ENCODE measurements at places on chromosomes 16 and 17.

DNA sequence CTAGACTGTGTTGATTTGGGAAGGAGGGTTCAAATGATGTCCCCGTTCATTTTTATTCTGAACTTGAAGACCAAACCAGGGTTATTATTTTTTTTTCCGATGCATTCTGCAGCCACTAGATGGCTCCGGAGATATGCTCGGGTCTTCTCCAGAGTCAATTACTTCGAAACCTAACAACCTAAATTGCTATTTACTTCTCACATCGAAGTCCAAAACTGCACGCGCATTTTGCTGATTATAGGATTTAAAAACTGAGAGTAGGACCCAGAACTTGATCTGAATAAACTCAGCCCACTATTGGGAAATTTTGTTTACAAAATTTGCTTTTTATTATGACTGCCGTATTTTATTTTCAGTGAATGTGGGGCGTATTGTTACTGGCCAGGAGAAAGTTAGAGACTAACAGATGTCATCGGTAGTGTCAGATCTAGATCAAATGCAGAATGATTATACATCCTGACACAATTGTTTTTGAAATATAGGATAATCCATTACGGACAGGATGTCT lies 263.8 kb downstream of the HS3ST3A1 start:
- H3K27me3 ChIP-seq = no peaks in the 10 kb centered on the region
- H3K4me1 ChIP-seq = no peaks in the 10 kb centered on the region
- no peak overlapping the region for H3K4me3 ChIP-seq
- H3K27ac ChIP-seq = no peak overlapping the region
- DNase-seq = no peak

GRCh38 chr17:41773190-41773588 lies 13.3 kb downstream of the JUP start:
- H3K4me1 ChIP-seq = peaks cover 24% of the 10 kb centered on the region
- DNase-seq = no peak
- H3K27me3 ChIP-seq = no peaks in the 10 kb centered on the region
- H3K36me3 ChIP-seq = peaks cover 18% of the 10 kb centered on the region
- H3K4me3 ChIP-seq = no peak overlapping the region

DNA sequence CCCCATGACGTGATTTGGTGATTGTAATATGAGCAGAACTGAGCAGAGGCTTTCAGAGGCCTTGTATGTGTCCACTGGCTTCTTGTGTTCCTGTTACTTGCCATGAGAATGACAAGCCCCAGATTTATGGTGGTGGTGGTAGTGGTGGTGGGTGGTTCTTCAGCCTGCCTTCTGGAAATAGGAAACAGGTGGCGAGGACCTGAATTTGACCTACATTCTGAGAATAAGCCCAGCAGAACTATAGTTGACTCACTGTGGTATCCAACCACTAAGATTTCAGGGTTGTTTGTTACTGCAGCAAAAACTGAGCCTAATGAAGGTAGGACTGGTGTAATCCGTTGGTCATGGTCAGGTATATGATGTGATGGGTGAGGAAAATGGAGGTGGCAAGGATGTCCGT lies 93.0 kb downstream of the SHISA9 start:
- H3K4me3 ChIP-seq = no peak overlapping the region
- peaks cover 3% of the 10 kb centered on the region for H3K36me3 ChIP-seq
- no peaks in the 10 kb centered on the region for H3K27me3 ChIP-seq
- peaks cover 1% of the 10 kb centered on the region for H3K4me1 ChIP-seq
- no peak for DNase-seq
- H3K27ac ChIP-seq = no peak overlapping the region

GRCh38 chr17:35028531-35029262 lies 34.8 kb downstream of the RFFL start:
- H3K36me3 ChIP-seq = no peaks in the 10 kb centered on the region
- no peak for DNase-seq
- no peaks in the 10 kb centered on the region for H3K27me3 ChIP-seq
- no peak overlapping the region for H3K4me3 ChIP-seq
- no peaks in the 10 kb centered on the region for H3K4me1 ChIP-seq

GRCh38 chr17:61285526-61286320 lies 113.9 kb upstream of the TBX2 start:
- H3K4me3 ChIP-seq = no peak overlapping the region
- H3K27ac ChIP-seq = no peak overlapping the region

- H3K4me1 ChIP-seq = no peaks in the 10 kb centered on the region
- no peak overlapping the region for H3K4me3 ChIP-seq
- no peaks in the 10 kb centered on the region for H3K36me3 ChIP-seq
Measured at GRCh38 chr17:36135465-36135864, 31.8 kb downstream of the CCL4 start.

GRCh38 chr16:13959626-13960025 lies 39.7 kb downstream of the ERCC4 start:
- H3K36me3 ChIP-seq = no peaks in the 10 kb centered on the region
- H3K27ac ChIP-seq = no peak overlapping the region
- H3K27me3 ChIP-seq = no peaks in the 10 kb centered on the region
- H3K4me3 ChIP-seq = no peak overlapping the region
- DNase-seq = no peak
- H3K4me1 ChIP-seq = peaks cover 4% of the 10 kb centered on the region

- H3K27me3 ChIP-seq = peaks cover 35% of the 10 kb centered on the region
- no peak for DNase-seq
Measured at GRCh38 chr17:44559634-44560554, 2.6 kb downstream of the FZD2 start.

DNA sequence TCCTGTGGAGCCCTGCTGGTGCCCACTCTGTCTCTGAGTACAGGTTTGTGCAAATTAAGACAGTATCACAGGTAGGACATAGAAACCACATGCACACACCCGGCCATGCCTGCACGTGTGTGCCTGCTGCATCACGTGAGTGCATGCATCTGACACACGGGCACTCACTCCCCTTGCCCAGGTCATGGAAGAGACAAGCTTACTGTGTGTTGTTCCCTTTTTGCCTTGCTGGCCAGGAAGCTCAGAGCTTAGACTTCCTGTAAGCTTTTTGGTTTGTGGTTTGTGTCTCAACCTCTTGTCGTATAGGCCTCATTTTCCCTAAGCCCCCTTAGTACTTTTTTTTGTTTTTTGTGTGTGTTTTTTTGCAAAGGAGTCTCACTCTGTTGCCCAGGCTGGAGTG lies 25.0 kb downstream of the ZNF469 start:
- H3K4me3 ChIP-seq = no peak overlapping the region
- no peak overlapping the region for H3K27ac ChIP-seq
- H3K36me3 ChIP-seq = no peaks in the 10 kb centered on the region
- no peaks in the 10 kb centered on the region for H3K27me3 ChIP-seq

DNA sequence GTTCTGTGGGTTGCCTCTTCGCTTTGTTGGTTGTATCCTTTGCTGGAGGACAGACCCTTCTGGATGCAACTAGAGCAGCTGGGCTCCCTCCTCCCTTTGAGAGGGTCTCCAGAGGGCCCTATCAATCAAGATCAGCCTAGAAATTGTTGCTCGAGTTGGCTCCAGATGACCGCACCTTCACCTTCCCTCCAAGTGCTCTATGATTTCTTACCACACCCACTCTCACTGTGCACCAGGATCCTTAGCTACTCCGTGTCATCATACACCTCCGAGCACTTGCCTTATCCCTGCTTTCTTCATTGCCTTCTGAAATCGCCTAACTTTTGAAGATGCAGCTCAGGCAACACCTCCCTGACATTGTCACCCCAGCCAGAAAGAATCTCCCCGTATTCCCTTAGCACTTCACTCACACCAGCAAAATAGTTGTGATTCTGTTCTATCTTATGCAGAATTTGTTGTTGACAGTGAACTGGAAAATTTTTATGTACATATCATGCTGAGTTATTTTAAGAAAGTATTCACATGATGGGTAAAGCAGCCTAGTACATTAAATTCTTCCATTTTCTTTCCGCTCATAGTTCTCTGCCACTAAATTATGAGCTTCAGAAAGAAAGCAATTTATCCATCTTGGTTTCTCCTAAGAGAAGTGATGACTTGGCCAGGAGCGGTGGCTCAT lies 52.9 kb downstream of the ABAT start:
- no peaks in the 10 kb centered on the region for H3K36me3 ChIP-seq
- H3K4me3 ChIP-seq = no peak overlapping the region
- H3K27me3 ChIP-seq = no peaks in the 10 kb centered on the region
- no peaks in the 10 kb centered on the region for H3K4me1 ChIP-seq

- H3K4me1 ChIP-seq = peaks cover 4% of the 10 kb centered on the region
- H3K4me3 ChIP-seq = no peak overlapping the region
- no peaks in the 10 kb centered on the region for H3K36me3 ChIP-seq
- H3K27me3 ChIP-seq = no peaks in the 10 kb centered on the region
- DNase-seq = no peak
Measured at GRCh38 chr17:77327181-77327565, 186.4 kb downstream of the SEC14L1 start.

DNA sequence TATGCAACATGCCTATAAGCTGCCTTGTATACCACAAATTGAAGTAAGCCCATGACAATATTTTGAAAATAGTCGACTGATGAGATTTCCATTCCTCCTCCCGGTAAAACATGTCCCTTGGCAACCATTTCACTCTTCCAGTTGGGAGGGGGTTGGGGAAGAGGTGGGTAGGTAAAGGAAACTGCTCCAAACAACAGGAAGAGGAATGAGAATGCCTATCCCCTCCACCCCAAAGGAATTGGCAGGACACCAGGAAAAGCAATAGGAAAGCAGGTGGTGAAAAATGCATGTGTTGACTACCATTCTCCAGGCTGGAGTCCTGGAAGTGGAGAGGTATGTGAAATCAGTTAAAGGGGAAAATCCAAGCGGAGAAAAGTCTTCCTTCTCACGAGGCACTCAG lies 455.9 kb upstream of the PSMD7 start:
- no peak for DNase-seq
- no peak overlapping the region for H3K4me3 ChIP-seq
- no peaks in the 10 kb centered on the region for H3K27me3 ChIP-seq
- no peaks in the 10 kb centered on the region for H3K36me3 ChIP-seq
- no peaks in the 10 kb centered on the region for H3K4me1 ChIP-seq
- no peak overlapping the region for H3K27ac ChIP-seq

DNA sequence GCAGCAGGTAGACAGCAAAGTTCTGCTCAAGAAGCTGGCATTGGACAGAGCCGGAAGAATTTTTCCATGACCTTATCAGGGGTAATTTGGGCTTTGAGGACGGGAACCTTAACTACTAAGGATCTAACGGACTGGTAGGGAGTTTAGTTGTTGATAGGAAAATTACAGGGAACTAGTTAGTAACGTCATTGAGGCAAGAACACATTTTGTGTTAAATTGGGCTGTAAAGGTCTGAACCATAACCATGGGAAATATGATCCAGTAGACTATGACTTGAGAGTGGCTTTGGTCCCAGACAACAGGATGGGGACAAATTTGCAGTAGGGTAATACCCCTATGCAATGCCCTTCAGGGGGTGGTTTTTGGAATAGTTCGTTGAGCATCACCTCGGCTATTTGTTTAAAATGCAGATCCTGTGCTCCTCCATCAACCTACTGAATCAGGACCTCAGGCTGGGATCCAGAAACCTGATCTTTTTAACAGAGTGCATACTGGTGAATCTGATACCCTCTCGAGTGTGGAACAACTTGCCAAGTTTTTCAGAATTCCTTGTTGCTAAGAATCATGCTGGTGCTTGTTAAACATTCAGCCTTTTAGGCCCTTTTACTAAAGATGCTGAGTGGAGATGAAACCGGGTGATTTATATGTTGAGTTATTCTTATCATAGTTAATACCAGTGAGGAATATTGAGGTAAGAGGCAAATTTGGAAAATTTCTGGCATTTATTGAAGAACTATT lies 255.1 kb downstream of the MAP2K6 start:
- H3K36me3 ChIP-seq = no peaks in the 10 kb centered on the region
- DNase-seq = no peak

- no peaks in the 10 kb centered on the region for H3K4me1 ChIP-seq
- no peaks in the 10 kb centered on the region for H3K36me3 ChIP-seq
- no peak for DNase-seq
- H3K4me3 ChIP-seq = no peak overlapping the region
- H3K27ac ChIP-seq = no peak overlapping the region
Measured at GRCh38 chr17:59627274-59627673, 7.6 kb downstream of the CLTC start.

GRCh38 chr17:50902372-50903353 lies 36.5 kb upstream of the TOB1 start:
- no peak overlapping the region for H3K27ac ChIP-seq
- no peaks in the 10 kb centered on the region for H3K36me3 ChIP-seq

DNA sequence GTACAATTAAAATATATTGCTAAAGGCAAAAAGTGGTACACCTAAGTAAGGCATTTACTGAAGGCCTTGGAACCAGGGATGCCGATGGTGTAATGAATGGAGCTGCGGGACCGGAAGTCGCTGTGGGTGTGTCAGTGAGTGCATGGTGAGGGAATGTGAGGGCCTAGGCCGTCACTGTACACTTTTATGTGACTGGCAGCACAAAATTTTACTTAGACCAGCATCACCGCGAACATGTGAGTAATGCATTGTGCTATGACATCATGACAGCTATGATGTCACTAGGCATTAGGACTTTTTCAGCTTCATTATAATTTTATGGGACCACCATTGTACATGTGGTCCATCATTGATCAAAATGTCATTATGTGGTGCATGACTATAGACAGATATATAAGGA lies 14.7 kb downstream of the ALOX15B start:
- H3K36me3 ChIP-seq = no peaks in the 10 kb centered on the region
- 0 out of 2 replicates have a peak, but pooled peaks cover 4% of the 10 kb centered on the region for H3K27me3 ChIP-seq

- no peaks in the 10 kb centered on the region for H3K36me3 ChIP-seq
- H3K4me1 ChIP-seq = no peaks in the 10 kb centered on the region
- no peak for DNase-seq
- H3K27ac ChIP-seq = no peak overlapping the region
Measured at GRCh38 chr17:37532756-37533155, 43.1 kb downstream of the DUSP14 start.

DNA sequence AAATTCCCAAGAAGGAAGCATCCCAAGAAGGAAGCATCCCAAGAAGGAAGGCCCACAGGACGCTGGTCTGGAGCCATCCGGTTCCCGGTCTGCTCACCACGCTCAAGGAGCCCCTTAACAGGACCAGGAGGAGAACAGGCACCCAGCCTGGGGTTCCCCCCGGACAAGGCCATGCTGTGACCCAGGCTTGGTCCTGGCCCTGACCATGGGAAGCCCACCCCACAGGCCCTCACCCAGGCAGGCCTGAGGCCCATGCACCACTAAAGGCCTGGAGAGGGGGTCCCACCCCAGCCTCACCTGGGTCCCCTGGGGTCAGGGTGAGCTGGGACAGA lies 340 bp upstream of the ENPP7 start:
- H3K27ac ChIP-seq = no peak overlapping the region
- DNase-seq = no peak
- H3K4me1 ChIP-seq = no peaks in the 10 kb centered on the region

DNA sequence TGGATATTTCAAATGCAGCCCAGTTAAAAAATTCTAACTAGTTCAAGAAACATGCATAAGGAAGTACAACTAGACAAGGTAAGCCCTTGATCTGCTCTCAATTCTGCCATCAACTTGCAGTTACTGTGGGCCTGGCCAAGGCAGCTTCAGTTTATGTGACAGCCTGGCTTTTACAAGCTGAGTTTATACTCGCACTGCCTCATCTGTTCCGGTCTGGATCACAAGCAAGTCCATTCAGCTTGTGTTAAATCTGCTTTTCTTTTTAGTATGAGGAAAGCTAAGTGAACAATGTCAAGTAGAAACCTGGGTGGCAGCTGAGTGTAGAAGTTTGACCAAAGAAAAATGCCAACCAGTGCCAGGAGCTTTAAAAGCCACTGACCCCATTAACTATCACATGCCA lies 76.6 kb upstream of the CORO6 start:
- H3K4me1 ChIP-seq = no peaks in the 10 kb centered on the region
- H3K27ac ChIP-seq = no peak overlapping the region
- H3K4me3 ChIP-seq = no peak overlapping the region
- no peak for DNase-seq
- H3K36me3 ChIP-seq = no peaks in the 10 kb centered on the region
- H3K27me3 ChIP-seq = no peaks in the 10 kb centered on the region

All from iPS DF 6.9 (cell line).